CD4-positive, alpha-beta T cell treated with Interleukin-4 for 1 hour (primary cell): ENCODE measurements at places on chromosomes 5 and 9.

DNA sequence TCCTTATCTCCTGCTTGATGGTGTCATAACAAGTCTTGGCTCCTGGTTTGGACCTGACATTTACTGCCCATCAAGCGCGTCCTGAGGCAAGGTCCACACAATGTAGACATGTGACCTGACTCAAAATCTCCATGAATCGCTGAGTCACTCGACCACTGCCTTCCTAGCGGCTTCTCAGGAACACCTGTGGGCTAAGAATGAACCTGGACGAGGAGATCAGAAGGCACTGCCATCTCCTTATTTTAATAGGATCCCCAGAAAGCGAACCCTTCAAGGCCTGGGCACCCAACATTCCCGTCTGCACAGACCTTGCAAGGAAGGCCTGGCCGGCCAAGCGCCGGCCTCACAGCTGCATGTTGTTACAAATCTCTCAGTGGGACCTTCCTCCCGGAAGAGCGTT is 60.6 kb upstream of the IRX1 start:
- no peak for DNase-seq

- DNase-seq, result no peak
Measured at GRCh38 chr5:139378101-139378825, 4.8 kb downstream of the SLC23A1 start.

GRCh38 chr5:102583276-102584124 is 84.7 kb upstream of the SLCO6A1 start:
- peak; percentile 29 for DNase-seq

- no peak for DNase-seq
Measured at GRCh38 chr5:107247427-107247826, 423.3 kb downstream of the EFNA5 start.

GRCh38 chr9:113952676-113953075 is 76.6 kb downstream of the ZNF618 start:
- DNase-seq, result no peak

- peak; percentile 39 for DNase-seq
Measured at GRCh38 chr5:141513627-141514329, 24.9 kb downstream of the PCDHGC5 start.

DNA sequence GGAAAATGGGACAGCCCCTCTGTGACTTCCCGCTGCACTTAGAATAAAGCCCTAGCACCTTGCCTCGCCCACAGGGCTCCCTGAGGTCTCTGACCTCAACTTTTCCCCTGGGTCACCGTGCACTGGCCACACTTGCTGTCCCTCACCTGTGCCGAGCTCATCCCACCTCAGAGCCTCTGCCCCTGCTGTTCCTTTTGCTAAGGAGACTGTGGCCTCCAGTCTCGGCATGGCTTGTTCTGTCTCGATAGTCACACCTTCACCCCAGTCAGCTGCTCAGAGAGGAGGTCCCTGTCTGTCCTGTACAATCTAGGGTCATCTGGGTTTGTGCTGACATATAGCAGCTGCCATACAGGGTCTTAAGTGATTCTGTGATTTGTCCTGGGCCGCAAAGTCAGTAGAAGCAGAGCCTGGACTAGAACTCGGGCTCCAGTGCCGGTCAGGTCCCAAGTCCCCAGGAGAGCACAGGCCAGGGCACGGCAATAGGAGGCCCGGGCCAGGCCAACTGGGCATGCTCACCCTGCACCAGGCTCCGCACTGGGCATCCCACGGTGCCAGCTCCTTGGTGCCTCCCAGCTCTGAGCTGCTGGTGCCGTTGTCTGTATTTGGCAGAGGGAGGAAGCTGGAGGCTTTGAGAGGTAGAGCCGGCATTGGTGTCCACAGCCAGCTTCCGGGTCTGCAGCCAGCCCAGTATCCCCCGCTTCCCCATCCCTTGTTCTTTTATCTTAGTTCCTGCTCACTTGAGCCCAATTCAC is 35.2 kb downstream of the NCS1 start:
- DNase-seq, result no peak

DNA sequence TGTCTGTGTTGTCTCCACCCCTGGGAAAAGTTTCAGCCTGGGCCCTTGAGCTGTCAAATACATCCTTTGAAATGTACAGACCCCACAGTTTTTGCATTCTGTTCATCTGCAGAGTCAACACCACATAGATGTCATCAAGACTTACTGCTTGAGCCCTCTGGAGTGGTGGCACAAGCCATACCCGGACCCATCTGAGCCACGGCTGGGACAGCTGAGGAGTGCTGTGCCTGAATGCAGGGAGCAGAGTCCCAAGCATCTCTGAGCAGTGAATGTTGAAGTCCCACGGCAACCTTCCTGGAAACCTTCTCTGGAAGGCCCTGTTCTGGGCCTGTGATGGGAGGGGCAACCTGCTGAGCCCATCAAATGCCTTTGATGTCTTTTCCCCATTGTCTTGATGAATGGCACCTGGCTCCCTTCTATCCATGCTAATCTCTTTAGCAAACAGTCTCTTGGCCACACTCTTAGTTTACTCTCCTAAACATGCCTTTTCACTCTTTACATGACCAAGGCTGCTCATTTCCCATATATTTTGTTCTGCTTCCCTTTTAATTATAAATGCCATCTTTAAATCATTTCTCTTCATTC is 92.5 kb downstream of the ATPSCKMT start:
- no peak for DNase-seq

DNA sequence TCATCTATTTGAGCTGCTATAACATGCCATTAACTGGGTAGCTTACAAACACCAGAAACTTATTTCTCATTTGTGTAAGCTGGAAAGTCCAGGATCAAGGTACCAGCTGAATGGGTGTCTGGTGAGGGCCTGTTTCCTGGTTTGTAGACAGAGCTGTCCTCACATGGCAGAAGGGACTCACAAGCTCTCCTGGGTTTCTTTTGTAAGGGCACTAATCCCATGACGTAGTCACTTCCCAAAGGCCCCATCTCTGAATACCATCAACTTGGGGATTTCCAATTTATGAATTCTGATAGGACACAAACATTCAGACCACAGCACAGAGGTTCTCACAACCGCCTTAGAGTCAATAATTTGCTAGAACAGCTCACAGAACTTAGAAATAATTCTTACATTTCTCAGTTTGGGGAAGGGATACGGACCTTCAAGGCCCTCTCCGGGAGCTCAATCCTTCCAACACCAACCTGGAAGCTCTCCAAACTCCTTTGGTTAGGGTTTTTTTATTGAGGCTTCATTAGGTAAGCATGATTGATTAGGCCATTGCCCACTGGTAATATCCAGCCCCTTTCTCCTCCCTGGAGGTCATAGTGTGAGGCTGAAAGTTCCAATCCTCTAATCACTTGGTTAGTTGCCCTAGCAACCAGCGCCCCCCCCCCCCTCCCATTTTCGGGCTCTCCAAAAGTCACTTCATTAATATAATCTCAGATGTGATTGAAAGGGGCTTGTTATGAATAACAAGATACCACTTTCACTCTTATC is 7.6 kb upstream of the DNAJA1 start:
- no peak for DNase-seq

DNA sequence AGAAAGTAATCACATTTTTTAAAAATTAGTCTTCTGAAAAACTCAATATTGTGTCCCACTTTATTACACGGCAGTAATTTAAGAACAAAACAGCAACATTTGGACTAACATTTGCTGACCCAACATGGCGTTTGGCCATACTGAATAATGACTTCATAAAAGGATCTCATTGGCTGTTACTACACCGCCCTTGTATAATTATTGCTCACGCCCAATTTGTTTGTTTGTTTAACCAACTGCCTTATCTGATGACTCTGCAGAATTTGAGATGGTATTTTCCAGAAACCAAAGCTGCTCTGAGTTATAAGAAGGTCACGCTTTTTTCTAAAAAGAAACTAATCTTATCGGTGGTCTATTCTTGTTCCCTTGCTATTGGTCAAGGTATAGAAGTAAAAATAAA is 200.2 kb upstream of the TARS1 start:
- no peak for DNase-seq

- DNase-seq, result no peak
Measured at GRCh38 chr5:160701403-160701802, 150.6 kb downstream of the ATP10B start.

DNA sequence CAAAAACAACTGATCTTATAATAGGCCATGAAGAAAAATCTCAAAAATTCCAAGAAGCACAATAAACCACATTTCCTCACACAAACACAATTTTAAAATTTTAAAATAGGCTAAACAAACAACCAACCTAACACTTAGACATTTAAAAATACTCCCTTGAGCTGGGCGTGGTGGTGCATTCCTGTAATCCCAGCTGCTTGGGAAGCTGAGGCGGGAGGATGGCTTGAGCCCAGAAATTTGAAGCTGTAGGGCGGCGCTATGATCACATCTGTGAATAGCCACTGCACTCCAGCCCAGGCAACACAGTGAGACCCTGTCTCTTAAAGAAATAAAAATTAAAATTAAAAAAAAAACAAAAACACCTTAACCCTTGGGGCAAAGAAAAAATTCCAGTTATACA is 36.9 kb upstream of the TESK1 start:
- no peak for DNase-seq

DNA sequence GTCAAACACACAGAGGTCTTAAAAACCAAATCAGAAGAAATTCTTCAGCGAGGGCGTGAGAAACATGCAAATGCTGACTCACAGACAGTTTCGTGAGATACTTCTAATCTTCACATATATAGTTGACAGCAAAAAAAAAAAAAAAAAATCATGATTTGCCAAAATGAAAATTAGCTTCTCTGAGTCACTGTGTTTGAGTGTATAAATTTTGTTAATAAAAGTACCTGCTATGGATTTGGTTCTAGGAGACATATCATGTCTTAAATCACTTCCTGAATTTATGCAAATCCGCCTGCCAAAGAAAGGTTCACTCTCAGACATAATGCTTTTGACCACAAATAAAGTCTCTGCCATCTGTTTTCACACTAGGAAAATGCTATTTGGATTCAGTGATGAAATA is 114.3 kb downstream of the SLC1A3 start:
- DNase-seq, result no peak

DNA sequence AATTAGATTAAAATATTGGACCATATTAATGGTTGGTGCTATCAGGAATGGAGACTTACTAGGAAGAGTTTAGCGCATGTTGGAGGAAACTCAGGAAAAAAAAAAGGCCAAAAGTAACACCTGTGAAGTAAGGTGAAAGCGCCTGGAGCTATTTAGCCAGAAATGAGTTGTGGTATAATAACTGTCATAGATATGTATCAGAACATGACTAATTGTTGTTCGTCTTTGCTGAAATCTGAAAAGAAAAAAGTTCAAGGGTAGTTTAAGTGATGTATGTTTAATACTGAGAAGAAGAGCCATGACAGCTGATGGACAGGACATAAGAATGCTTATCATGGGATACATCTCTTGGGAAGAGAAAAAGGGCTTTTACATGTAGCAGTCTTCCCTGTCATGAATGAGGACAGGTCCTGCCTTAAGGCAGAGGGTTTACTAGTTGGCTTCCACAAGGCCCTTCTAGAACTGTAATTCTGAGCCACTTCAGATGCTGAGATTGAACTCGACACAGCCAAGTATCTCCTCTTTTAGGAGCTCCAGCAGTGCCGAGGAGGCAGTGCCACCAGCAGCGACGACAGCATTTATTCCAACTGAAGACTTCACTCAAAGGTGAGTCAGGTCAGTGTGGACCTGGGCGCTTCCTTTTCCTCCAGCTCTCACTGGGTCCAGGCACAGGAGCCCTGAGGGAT is 940 bp upstream of the CAMK4 start:
- DNase-seq, result no peak

- no peak for DNase-seq
Measured at GRCh38 chr5:140821375-140822280, at the start of gene PCDHA5. Gene PCDHA5 (plus strand): TSS chr5:140821613.

DNA sequence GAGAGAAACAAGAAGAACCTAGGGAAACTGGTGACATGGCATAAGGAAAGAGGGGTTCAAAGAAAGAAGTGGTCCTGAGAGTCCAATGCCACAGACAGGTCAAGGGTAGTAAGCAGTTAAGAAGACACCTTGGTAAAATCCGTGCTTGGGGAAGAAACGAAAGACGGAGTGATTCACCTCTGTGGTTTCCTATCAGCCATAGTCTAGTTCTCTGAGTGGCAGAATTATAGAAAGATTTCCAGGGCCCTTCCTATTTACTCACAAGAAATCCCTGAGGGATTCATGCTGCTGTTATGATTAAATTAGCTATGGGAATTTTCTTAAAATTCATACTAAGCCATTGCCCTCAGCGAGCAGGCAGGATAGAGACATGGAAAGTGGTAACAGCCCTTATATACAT is 31.7 kb downstream of the IL33 start:
- no peak for DNase-seq

GRCh38 chr5:152644029-152644728 is 239.1 kb upstream of the NMUR2 start:
- DNase-seq, result no peak

- no peak for DNase-seq
Measured at GRCh38 chr9:107332883-107333282, 49.8 kb downstream of the RAD23B start.

DNA sequence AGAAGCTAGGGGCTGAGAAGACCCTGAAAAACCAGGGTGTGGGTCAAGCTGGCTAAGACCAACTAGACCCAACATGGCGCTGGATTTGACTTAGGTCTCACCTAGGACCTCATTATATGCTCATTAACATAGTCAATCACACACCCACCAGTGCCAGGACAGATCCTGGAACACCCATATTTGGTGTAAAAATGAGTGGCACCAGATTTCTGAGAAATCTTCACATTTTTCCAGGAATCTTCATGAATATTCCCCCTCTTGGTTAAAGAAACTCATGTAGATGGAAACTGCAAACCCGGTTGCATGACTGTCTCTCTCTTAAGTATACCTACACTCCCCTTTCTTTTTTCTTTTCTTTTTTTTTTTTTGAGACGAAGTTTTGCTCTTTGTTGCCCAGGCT is 17.9 kb upstream of the RAB14 start:
- DNase-seq, result no peak

- no peak for DNase-seq
Measured at GRCh38 chr9:107767711-107768110, 278.1 kb upstream of the KLF4 start.

DNA sequence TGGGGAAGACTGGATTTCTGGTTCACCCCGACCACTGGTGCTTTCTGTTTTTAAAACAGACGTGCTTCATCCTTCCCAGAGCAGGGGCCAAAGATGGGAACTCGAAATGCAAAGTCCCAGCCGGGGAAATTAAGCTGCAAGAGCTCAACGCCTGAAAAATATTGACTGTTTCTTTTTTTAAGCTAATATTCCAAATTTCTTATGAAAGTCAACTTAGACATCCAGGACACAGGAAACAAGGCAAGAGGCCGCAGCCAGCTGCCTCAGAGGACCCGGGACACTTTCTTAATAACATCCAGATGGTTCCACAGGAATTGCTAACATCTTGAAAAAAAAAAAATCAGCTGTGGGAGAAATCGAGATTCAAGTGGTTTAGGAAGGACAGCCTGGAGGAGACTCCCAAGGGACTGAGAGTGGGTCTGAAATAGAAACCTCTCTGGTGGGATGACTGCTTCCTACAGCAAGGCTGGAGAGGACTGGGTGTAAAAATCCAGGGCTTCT is 144.9 kb downstream of the FGF1 start:
- no peak for DNase-seq

DNA sequence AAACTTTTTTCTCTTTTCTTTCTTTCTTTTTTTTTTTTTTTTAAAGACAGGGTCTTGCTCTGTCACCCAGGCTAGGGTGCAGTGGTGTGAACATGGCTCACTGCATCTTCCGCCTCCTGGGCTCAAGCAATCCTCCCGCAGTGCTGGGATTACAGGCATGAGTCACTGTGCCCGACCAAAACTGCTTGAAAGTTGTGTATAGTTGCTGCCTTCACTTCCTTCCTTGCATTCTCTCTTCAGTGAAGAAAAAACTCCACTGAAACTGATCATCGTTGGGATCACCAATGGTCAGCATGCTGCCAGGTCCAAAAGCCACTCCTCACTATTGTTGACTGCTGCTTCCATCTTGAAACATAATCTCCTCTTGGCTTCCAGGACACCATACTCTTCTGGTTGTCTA is 66.6 kb upstream of the CTNNA1 start:
- no peak for DNase-seq

GRCh38 chr5:39399135-39400036 is 25.4 kb downstream of the DAB2 start:
- peak; percentile 38 for DNase-seq
